ENCODE measurements at places on chromosomes 2 and 18.

DNA sequence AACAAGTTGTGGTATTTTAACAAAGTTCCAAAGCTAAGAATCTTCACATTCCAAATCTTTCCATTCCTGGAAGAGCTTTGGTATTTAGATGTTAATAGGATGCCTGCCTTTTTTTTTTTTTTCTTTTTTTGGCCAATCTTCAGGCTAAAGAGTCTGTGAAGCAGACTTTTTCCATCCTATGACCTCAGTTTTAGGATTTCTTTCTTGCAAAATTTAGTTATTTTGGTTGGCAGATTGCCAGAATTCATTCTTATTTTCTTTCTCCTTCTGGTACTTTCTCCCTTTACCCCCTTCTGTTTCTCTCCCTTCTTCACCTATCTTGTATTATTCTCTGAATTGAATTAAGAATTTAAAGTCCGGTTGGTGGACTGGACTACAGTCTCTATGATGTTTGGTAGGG is 217.8 kb upstream of the REV1 start:
- no peak for DNase-seq

- DNase-seq: no peak
These were observed 1089.5 kb upstream of the GYPC start for GRCh38 chr2:125566422-125566821.

GRCh38 chr18:80188643-80189530 is 58.4 kb downstream of the PARD6G start:
- DNase-seq: no peak

DNA sequence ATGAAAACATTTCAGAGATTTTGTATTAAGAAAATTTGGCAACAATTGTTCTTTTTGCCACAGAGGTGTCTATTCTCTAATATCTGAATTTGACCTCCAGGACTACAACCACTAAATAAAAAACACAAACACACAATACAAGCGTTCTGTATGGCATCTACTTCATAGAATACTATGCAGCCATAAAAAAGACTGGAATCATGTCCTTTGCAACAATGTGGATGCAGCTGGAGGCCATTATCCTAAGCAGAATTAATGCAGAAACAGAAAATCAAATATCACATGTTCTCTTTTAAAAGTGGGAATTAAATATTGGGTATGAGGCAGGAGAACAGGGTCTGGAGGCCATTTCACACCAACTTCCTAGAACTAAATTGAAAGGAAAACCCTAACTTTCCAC is 19.5 kb downstream of the SLC25A12 start:
- no peak for DNase-seq

DNA sequence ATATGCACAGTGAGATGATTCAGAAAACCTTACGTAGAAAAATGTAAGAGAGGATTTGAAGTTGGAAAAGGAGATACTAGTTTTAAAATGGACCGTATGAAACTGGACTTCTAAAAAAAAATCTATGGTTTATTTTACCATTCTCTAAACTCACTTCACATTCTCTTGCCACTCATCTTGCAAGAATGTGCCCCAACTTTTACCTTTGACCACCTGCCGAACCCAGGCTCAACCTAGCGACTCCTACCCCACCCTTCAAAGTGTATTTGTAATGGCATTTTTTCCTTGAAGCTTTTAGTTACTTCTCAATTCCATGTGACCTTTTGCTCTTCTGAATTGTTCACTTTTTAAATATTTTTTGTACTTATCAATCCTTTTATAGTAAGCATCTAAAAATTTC is 160.8 kb downstream of the PHLPP1 start:
- no peak for DNase-seq

DNA sequence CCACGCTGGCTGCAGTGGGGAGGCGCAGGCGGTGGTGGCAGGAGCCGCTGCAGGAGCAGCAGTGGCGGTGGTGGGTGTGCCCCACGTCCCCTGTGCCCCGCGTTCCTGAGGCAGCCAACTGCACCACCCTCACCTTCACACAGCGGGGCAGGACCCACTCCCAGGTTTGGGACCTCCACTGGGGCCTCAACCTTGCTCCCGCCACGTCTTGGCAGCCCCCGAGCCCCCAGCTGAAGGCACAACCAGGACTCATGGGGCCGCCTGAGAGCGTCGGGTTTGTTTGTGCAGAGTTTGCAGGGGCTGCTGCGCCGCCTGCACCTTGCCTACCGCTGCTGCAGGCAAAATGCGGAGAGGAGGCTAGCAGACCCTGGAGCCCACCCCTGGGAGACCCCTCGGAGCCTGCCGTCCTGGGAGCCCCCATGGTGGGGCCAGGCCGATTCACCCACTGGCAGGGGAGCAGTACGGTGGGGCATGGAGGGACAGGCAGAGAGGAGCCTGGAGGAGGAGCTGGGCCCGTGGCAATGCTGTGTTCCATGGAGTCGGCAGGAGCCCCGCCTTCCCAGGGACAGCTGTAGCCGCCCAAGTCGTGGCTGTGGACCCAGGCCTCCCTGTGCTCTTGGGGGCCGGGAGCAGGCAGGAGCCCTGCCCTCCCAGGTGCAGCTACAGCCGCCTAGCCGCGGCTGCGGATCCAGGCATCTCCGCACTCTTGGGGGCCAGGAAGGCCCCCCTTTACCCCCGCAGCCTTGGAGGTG is 14.7 kb upstream of the EML6 start:
- peak; percentile 37 for DNase-seq

GRCh38 chr18:22625406-22625805 is 207.7 kb upstream of the CTAGE1 start:
- no peak for DNase-seq

DNA sequence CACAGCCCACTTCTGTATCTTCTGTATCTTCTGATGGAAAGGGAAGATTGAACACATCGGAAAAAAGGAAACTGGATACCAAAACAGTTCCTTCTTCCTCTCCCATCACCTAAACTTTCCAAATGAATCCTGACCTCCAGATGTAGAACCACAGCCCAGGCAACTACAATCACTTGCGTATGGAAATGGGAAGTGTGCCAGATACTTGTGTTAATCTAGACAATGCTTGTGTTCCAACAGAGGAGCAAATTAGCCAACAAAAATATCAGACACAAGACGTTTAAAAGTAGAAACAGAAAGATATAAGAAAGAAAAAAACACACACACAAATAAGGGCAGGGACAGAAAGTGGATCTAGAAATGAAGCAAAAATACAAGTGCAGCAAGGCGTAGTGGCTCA is 31.4 kb upstream of the DUSP2 start:
- no peak for DNase-seq

DNA sequence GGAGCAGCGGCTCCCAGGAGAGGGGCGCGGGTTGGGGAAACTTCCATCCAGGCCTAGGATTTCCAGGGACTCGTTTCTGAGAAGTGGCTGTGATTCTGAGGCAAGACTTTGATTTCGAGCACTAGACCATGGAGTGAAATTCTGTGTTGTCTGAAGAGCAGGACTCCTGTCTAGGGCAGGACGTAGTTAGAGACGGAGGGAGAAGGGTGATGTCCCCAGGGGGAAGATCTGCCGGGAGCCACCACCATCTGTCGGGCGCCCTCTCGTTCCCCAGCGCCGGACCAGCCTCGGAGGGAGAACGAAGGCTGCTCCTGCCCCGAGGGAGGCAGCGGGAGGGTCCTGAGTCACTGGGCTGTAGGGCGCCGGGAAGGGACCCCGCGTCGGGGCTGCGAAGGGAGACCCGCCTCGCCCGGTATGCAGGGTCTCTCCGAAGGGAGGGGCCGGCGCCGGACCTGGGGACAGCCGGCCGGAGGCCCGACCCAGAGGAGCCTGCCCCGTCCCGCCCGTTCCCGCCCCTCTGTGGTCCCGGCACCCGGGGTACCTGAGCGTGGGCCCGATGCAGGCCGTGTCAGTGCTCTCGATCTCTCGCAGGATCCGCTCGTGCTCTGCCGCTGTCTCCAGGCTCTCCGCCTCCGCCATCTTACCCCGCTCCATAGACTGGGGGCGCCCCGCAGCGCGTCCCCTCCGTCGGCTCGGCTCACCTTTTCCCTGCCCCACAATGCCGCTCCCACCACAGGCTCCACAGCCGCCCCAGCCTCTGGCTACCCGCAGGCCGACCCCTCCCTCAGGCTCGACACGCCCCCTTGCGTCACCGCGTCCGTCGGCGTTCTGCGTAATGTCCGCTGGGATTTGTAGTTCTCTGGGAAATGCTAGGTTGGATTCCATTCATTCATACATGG is at the start of gene EXOC6B:
Gene EXOC6B (minus strand): TSS at position 777 of the 899 bp plus-strand sequence.
- peak; percentile 94 for DNase-seq

DNA sequence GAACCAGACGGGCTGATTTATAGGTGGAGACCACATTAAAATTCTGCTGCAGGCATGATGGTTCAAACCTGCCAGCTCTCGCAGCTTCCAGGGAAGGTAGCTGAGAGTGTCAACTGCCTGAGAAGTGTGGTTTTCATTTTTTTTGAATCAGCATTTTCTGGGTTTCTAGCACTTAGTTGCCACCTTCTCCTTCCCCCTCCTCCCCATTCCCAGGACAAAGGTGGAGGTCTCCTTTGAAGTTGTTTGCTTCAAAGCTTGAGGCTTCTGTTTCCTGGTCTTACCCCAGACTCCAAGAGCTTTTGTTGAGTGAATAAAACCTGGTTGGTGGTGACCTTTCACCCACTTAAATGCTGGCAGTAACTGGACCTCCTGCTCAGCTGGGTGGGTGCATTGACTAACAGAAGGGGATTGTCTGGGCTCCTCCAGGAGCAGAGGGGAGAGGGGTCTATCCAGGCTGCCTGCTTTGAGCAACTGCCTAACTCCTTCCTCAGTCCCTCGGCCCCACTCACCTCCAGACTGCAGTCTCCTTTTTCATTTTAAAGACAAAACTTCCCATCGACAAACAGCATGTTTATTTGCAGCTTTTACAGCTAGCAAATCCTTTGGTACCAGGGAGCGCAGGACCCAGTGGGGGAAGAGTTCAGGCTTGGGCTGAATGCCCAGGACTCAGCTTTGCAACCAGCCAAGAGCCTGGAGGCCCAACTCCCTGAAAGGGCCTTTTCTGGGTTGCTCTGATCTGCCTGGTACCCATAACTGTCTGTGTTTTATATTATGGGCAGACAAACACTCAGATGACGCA is 3.5 kb downstream of the RHOB start:
- no peak for DNase-seq

- DNase-seq: peak; percentile 44
These were observed 28.3 kb downstream of the ANXA4 start for GRCh38 chr2:69770193-69770702.

DNA sequence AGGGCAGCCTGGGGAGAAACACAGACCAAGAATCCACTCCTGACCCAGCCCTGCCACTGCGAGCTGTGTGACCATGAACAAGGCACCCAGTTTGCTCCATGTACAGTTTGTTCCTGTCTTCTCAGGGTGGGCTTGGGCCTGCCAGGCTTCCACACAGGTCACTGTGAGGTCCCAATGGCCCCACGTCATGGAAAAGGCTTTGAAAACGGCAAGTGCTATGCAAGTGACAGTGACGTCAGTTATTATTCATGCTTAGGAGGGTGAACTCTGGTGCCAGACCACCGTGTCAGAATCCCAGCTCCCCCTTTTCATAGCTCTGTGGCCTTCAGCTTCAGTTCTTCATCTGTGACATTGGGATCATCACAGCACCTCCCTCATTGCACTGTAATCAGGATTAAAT is 87.1 kb downstream of the TNS1 start:
- DNase-seq: no peak

GRCh38 chr2:128016620-128017019 is 11.2 kb downstream of the SAP130 start:
- no peak for DNase-seq

GRCh38 chr18:29191263-29191662 is 1014.3 kb upstream of the CDH2 start:
- DNase-seq: no peak

DNA sequence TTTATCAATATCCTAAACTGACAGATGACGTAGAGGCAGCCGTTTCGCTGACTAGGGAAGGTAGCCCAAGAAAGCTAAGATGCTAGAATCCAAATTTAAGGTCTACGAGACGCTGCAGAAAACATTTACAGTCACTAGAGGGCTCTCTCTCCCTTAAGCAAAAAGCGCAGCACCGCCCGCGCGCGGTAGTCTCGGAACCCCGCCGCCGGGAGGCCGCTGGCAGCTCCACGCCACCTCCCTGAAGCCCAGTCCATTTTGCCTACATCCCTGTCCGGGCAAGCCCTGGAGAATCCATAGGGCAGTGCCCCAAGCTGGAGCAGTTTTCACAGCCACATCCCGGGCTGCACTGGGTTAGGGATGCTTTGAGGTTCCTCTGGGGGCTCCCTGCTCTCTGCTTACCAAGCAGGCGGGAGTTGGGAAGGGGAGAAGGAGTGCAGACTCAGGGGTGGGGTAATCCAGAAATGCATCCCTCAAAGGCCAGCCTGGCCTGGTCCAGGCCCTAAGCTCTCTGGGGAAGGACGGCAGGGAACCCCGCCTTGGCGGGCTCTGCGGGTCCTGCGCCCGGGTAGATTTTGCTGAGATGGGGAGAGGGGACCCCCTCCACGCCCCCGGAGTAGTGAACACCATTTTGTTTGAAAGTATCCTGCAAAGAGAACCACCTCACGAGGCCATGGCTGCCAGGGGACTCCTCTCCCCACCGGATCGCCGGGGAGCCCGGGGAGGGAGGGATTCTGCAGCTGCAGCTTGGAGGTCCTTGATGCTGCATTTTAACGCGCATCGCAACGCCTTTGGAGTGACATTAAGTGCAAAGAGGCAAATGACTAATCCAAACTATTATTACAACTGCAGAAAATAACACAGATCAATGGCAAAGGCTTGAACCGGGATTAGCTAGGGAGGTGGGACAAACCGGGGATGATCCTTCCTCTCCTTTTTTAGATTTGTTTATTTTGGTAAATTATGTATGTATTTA is 1.3 kb upstream of the DPYSL5 start:
- peak; percentile 78 for DNase-seq

GRCh38 chr2:149089068-149089467 is 50.6 kb downstream of the LYPD6B start:
- DNase-seq: no peak

DNA sequence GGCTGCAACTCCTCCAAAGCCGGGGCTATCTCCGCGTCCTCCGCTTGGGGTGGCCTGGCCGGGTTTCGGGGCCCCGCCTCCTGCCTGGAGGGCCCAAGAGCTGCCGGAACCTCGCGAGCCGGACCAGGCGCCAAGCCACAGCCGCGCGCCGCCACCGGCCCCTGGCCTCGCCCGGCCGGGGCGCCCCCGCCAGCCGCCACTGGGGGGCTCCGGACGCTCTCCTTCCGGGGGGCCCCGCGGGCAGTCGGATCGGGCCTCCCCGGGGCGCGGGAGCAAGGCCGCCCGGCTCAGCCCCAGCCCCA is 17.4 kb upstream of the HAAO start:
- peak; percentile 81 for DNase-seq

DNA sequence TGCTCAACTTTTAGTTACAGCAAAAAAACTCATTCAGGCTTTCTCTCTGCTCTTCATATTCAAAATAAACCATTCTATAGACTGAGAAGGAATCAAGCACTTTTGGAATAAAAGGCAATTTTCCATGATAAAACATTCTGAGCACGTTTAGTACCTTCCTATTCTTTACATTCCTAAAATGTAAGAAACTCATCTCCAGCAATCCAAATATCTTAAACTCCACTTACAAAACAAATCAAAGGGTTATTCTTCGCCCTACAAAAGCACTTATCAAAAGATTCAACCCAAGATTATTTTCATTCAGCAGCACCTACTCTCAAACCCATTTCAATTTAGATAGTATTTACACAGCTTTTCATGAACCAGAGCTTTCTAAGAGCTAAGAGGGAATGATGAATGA is 2.9 kb upstream of the LGALSL start:
- DNase-seq: no peak

- DNase-seq: no peak
These were observed 78.4 kb upstream of the ABCA12 start for GRCh38 chr2:215216806-215217205.
